ENCODE measurements at places on chromosomes 3 and 15.

GRCh38 chr3:13891017-13891392 is 11.1 kb upstream of the WNT7A start:
- no peak for DNase-seq

- no peak for DNase-seq
These were observed 4.5 kb downstream of the APOD start for GRCh38 chr3:195579281-195579680.

DNA sequence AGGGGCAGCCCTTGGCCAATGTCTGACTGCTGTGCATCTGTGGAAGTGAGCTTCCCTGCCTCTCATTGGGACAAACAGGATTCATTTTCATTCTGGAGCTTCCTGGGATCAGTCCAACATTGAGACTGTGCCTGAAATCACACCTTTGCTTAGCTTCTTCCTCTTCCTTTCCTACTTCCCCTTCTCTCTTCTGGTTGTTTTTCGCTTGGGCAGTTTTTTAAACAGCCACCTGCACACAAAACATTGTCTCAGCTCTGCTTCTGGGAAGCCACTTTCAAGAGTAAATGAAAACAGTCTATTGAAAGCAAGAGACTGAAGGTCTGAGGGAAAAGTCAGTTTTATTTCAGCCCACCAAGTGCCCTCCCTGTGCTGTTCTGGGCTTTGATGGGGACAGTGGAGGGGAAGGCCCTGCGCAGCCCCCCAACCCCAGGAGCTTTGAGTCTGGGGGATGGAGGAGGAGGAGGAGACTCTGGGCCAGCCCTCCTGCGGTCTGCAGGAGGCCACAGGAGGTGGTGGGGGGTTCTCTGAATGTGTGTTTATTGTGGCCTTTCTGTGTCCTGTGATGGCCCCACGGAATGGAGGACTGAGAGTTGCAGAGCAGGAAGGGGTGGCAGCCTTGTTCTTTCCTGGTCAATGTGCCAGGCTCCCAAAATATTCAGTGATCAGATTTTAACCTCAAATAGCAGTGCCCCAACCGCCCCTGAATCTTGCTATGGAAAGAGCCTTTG is 7.8 kb upstream of the ISLR2 start:
- no peak for DNase-seq

DNA sequence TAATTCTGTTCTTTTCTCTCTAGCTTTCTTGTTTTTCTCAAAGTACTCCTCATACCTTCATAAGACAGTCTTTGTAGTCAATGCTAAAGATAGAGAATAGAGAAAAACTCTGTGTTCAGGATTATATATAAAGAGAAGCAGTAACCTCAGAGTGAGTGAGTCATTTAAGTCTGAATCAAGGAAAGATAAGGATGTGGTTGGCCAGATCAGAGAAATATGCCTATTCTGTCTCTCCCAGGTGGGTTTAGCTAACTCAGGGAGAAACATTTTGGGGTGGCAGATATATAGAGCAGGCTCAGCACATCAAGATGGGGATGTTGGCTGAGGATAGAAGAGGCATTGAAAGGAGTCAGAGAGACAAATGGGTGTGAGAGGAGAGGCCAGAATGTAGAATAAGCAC is 31.4 kb downstream of the GTF2E1 start:
- no peak for DNase-seq

- DNase-seq, result no peak
These were observed 562.9 kb upstream of the KCNMB2 start for GRCh38 chr3:177973241-177973840.

Data from right renal pelvis (tissue), 4 donors.